NAMALWA (cell line): ENCODE measurements at places on chromosomes 5 and 9.

GRCh38 chr9:6212722-6213375 lies 2.8 kb upstream of the IL33 start:
- no peak for DNase-seq

DNA sequence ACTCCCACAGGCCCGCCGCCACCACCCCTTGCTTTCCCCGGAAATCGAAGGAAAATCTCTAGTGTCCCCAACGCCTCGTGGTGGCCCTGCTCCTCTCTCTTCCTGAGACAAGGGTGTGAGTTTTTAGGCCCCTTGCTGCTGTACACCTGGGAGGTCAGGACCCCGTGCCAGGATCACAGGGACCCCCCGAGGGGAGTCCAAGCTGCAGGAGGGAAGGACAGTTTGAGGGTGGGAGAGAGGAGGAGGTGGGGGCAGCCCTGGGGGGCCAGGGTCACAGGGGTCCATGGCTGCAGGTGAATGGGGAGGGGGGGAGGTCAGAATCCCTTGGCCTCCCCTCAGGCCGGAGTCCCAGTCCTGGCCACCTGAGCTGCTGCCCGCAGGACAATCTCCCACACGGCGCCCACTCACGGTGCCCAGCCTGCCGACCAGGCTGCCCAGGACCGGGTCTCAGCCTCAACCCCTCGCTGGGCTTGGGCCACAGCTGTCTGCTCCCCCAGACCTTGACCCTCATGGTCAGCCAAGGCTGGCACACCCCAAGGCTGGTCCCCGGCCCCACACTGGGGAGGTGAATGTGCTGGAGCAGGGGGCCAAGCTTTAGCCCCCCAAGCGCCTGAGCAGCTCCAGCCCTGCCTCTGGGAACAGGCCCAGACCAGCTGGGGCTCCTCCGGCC lies 19.9 kb downstream of the TPPP start:
- no peak for DNase-seq

GRCh38 chr5:172815631-172816030 lies 18.4 kb upstream of the ERGIC1 start:
- no peak for DNase-seq

DNA sequence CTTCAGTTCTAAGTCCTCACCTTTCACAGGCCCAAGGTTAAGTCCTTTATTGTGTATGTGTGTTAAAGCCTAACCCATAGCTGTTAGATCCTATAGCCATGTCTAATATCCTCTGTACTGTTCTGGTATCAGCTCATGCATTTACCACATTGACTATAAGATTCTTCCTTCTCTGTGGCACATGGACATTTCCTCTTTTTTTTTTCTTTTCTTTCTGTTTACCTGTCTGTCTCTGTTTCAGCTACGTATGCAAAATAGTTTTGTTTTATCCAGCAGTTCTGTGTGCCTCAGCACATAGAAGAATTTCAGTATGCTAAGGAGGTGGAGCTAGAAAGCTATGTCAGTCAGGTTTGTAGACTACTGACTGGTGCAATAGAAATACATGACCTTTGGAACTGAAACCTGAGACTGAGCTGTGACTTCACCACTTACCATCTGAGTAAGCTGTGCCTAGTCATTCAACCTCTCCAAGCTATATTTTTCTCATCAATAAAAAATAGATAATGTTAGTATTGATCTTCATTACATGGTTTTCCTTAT lies 155.6 kb upstream of the VLDLR start:
- peak; percentile 15 for DNase-seq

DNA sequence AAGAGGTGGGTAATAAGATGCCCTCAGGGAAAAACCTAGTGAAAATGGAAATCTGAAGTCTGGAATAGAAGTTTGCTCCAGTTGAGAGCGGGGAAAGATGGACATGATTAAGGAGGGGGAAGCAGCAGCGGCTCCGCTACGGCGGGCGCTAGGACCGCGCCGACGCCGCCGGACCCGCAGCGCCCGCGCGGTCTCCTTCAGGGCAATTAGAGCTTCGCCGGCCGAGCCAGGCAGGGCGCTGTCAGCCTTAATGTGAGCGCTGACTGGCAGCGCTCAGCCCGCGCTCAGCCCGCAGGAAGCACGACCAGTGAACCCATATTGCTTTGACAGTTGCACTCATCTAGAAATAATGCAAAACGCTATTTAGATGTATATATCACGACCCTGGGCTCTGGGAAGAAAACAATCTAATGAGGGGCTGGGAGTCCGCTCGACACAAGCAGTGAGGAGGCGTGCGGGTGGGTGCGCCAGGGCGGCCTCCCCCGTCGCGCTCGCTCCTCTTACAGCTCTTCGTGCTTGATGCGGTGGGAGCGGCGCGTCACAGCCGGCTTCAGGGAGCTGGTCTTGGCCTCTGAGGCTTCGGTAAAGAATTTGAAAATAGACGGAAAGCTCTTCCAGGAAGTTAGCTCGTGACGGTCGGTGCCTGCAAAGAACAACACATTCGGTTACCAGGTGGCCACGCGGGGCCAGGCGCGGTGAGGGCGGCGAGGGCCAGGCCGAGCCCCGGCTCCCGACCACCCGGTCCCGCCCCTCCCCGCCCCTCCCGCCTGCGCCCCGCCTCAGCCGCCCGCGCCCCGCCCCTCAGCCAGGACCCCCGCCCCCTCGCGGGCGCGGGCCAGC lies 37.7 kb downstream of the NR2F1 start:
- DNase-seq: peak; percentile 81

DNA sequence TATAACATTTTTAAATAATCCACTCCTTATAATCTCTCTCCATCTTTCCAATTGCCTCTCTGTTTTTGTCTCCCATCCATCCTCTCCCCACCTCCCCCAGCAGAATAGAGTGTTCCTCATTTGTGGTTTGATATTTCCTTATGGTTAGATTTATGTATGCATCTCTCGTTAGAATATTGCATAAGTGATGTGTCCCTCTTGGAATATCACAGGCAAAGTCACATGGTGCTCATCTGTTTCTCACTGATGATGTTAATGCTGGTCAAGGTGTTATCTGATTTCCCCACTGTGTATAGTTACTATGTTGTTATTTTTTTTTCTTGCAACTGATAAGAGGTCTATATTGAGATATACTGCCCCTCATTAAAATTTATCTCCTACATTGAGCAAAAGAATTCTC lies 3.1 kb upstream of the LRRC70 start:
- DNase-seq: no peak

DNA sequence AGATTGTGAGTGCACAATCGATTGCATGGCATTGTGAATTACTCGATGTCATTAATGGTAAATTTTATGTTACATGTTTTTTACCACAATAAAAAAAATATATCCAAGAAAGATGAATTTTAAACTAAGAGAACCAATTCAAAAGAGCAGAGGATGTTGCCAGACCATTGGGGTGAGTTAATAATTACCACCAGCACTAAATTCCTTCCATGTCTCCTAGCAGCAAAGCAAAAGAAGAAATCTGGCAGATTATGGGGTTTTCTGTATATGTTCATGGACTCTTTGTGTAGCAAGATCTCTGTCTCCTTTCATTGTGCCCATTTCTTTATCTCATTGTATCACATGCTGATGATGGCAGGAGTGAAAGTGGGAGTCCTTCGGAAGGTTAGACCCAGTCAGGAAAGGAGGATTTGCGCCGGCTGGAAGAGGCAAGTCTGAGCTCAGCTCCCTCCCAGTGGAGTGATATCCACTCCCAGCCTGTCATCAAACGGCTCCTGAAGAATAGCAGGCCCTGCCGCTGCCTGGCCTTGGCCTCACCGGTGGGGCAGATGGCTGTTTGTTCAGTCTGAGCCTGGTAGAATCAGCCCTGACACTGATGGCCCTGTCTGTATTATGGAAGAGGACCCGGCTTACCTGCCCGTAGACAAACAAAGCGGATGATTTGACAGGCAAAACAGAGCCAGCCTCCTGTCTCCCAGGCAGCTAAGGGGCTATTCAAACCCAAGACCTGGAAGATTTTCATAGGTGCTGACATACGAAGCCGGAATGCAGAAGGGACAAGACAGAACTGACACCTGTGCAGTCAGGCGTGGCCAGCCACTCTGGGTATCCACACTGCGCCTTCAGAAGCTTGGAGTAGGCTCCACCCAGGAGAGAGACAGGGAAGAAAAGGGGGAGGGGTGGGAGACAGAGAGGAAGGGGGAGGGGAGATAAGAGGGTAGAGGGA lies 21.9 kb upstream of the FOXE1 start:
- no peak for DNase-seq

DNA sequence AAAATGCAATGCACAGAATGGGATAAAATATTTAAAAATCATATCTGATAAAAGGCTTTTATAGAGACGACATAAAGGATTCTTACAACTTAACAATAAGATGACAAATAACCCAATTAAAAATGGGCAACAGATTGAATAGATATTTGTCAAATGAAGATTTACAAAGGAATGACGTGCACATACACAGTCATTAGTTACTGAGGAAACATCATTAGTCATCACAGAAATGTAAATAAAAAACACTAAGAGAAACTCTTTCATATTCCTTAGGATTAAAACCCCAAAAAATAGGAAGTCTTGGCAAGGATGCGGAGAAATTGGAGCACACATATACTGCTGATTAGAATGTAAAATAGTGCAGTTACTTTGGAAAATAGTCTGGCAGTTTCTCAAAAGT lies 1886.0 kb upstream of the CDH6 start:
- no peak for DNase-seq

GRCh38 chr9:117425566-117425965 lies 10.7 kb upstream of the ASTN2 start:
- no peak for DNase-seq

GRCh38 chr5:168753691-168754254 lies 174.6 kb upstream of the PANK3 start:
- DNase-seq: no peak

GRCh38 chr5:169054506-169054905 lies 246.4 kb downstream of the SLIT3 start:
- DNase-seq: no peak

DNA sequence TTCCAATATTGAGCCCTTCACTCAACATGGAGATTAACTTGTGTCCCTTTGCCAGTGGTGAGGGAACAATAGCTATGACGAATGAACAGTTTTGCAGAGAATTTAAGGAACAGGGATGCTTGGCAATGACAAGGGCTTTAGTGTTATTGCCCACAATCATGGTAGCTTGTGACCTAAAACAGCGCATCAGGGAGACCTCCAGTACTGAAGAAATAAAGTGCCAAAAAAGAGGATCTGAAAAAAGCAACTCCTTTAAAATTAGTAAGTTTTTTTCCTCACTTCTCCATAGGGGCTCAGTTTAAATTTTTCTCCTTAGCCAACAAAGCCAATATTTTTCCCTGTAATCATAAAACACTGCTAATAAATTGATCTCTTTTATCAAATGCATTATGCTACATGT lies 41.8 kb upstream of the PAM start:
- no peak for DNase-seq

DNA sequence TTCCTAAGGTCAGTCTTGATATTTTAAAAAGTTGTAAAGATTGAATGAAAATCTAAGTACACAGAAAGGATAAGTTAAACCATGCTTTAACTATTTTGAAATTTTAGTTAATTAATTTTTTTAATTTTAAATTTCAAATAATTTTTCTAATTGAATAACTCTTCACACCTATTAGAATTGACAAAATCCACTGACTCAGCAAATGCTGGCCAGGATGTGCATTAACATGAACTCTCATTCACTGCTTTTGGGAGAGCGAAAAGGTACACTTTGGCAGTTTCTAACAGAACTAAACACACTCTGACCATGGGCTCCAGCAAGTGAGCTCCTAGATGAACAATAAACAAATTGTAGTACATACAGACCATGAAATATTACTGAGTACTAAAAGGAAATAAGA lies 209.5 kb downstream of the PTPRD start:
- no peak for DNase-seq

DNA sequence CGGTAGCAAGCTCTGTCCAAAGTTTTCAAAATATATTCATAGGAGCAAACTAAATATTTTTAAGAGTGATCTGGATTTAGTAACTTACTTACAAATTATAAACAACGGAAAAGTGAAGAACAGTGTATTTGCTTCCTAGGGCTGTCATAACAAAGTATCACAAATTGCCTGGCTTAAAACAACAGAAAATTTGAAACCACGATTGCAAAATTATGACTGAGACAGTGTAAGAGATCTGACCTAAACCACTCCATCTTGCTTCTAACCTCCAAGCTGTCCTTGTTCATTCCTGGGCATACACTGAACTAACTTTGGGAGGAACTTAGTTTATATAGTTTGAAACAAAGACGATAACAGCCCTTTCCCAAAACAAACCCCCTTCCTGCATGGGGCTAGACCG lies 202.0 kb upstream of the CDH6 start:
- DNase-seq: no peak

DNA sequence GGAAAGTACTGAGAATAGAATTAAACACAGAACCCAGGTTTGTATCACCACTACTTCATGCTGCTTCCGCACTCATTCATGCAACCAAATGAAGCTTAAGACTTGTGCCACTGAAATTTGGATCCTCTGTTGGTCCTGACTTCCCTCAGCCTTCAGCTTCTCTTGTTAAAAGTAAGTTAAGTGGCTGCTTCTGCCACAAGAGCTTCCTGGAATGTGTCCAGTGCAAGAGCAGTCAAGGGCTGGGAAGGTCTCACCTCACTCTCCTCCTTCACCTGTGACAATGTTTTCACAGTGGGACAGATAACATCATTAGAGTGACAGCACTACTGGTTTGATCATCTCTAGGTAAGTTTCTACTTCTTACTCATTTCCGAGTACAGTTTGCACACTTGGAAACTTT lies 7.9 kb downstream of the SNCAIP start:
- DNase-seq: no peak
